ENCODE measurements at places on chromosomes 5 and 9.

GRCh38 chr9:90919883-90920282 is 118.3 kb downstream of the SYK start:
- DNase-seq: no peak

DNA sequence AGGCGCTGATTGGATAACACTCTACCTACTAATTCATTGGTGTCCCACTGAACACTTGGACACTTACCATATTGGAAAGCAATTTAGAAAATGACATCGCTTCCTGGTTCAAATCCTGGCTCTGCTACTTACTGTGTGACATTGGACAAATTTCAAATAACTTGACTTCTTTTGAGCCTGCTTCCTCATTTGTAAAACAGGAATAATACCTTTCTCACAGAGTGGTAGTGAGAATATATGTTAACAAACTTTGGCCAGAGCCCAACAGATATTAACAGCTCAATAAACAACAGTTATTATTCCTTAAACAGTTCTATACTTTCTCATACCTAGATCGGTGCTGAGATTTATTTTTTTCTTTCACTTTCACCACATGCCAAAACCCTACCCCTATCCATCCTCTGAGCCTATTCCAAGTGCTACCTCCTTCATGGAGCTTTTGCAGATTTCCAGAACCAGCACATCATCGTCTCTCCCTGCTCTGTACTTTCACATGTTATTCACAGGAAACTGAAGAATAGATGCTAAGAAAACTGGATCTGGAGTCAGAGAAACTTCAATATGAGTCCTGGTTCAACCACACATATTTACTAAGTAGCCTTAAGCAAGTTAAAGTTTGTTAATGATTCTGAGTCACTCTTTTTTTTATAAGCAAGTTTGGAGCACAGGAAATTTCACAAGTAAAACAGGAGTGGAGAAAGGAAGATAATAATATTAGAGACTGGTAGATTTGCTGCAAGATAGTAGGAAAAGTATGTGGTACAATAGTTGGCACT is 92.3 kb downstream of the STRBP start:
- no peak for DNase-seq

DNA sequence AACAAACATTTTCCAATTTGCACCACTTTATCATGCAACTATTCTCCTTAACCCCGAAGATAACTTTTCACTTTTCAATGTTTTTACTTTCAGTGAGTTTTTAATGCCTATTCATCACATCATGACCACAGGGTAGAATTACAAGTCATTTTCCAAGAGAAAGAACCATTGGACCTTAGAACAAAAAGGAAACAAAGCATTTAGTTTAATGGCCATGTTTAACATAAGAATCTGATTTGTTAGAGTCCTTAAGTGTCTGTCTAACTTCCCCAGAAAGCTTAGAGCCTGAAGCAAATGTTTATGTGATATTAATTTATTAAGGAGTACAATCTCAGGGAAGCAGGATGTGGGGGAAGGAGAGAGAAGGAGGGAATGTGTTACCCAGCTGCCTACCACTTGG is 325.8 kb upstream of the RIOK2 start:
- no peak for DNase-seq

GRCh38 chr9:1340390-1340789 is 290.2 kb downstream of the DMRT2 start:
- no peak for DNase-seq

- no peak for DNase-seq
These were observed 60.3 kb upstream of the RIOK2 start for GRCh38 chr5:97243353-97243752.

- DNase-seq: no peak
These were observed 48.6 kb upstream of the TLE1 start for GRCh38 chr9:81737871-81738507.

- DNase-seq: no peak
These were observed 650 bp downstream of the GPR107 start for GRCh38 chr9:130054325-130054786.

GRCh38 chr5:21665524-21665923 is 1187.6 kb downstream of the CDH12 start:
- no peak for DNase-seq

- peak; percentile 24 for DNase-seq
These were observed 131.9 kb upstream of the ANKH start for GRCh38 chr5:15003511-15003920.

Measured in activated CD4-positive, alpha-beta T cell treated with anti-CD3 and anti-CD28 coated beads for 1 hour (primary cell).